CD8-positive, alpha-beta memory T cell (primary cell): ENCODE measurements at places on chromosomes 2 and 18.

DNA sequence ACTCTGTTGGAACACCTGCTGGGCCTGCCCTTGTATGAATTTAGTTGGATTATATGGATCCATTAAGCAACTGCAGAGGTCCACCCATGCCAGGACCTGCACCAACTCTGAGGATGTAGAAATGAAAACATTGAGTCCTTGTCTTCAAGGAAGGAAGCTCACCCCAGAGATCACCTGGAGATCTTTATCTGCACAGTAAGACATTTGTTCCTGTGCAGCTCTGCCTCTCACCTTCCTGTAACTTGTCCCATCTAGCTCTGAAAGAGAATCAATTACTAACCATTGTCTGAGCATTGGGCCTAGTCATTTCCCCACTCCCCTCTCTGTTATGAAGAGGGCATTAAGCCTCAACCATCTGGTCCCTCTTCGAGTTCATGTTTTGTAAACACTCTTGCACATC lies 105.2 kb upstream of the YWHAQ start:
- DNase-seq, result no peak

DNA sequence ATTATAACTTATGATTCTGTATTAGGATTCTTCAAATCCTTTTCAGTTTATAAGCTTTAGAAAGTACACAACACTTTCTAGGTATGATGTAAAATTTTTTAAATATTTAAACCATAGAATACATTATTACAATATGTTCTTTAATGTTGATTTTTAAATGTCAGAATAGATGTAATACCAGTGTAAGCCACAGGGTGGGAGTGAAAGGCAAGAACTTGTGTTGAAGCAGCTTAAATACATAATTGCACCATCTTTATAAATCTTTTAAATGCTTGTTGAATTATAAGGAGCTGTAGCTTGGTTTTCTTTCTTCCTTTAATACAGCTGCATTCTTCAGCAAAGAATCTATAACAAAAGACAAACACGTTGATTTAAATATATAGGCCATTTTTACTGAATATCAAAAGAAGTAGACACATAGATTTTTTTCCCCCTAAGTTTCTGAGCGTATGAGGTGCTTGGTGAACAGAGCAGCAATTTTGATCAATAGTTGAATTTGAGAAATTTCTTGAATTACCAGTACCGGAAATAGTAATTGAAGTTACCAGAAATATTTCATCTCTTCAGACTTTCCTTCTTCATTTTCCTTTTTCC lies 63.0 kb downstream of the TANK start:
- peak; percentile 41 for DNase-seq

DNA sequence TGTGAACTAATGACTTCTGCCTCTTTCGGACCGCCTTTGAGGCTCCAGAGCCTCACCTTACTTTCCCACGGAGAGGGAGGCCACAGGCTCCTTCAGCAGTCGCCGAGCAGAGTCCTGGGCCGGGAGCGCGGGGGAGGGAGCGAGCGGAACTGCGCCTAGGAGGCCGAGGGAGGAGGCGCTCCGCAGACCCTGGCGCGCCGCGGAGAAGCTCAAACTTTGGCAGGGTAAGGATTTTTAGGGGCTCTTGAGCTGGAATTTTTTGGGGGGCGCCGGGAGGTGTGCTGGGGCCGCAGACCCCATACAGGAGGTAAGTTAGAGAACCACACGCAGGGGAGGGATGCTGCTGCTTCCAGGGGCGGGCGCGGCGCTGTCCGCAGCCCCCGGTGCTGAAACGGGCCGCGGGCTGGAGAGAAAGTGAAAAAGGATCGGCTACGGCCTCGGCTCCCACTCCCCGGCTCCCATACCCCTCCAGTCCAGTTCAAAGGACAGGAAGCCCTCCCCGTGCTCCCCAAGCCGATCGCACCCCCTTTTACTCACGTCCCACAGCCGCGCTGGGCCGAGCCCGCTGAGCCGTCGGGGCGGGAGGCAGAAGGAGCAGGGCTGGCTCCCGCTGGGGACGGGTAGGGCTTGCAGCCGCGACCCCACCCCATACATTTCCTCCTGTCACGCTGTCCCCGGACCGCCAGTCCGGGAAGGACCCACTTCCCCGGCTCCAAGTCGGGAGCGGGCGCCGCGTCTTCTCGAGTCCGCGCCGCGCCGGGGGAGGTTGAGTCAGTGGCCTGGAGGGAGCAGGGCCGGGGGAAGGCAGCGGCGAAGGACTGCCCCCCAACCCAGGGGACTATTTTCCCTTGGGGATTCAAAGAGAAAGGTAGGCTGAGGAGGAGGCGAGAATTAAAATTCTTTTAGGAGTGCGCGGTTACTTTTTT lies at the start of gene CNGA3:
CNGA3 (plus strand) TSS at position 146 of the 926 bp plus-strand sequence. CDS start 23,520 bp downstream, outside the sequence.
- DNase-seq, result no peak

DNA sequence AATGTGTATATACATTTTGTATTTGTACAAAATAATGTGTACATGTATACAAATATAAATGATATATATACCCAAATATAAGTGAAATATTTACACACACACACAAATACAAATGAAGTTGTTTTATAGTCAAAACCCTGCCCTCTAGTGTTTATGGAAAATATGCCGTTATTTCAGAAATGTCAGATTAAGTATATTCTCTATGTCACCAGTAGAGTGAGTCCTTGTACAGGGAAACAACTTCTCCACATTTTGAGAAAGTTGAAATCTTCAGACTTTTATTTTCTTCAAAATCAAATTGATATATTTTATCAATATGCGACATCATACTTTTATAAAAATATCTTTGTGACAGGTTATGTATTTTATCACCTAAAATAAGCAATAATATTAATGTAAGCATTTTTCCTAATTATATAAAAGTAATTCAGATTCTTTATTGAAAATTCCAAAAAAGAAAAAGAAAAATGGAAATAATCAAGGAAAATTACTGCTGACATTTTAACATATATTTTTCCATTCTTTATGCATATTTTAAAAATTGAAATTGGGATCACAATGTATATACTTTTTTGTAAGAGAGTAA lies 22.4 kb downstream of the ARL6IP6 start:
- no peak for DNase-seq

GRCh38 chr18:55085557-55086285 lies 126.5 kb upstream of the CCDC68 start:
- no peak for DNase-seq

DNA sequence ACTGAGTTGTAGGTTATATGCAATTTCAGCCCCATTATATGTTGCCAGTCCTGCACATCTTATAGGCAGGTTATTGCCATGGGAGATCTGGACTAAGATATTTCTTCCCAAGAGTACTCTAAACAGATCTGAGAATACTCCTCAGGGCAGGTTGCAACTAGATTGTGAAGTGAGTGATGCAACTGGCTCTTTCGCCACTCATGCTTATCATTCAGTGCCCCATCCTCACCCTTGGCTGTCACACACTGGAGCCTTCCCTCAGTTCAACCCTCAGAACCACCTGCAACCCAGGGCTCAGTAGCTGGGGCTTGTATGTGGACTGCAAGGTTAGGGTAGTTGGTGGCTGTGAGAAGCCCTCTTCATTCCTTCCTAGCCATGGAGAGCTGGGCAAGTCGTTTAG lies 14.1 kb downstream of the MERTK start:
- DNase-seq, result no peak

- peak; percentile 31 for DNase-seq
Measured at GRCh38 chr2:70919672-70920366, 15.9 kb upstream of the ATP6V1B1 start.

- no peak for DNase-seq
Measured at GRCh38 chr2:26687328-26687727, 5.2 kb upstream of the KCNK3 start.

DNA sequence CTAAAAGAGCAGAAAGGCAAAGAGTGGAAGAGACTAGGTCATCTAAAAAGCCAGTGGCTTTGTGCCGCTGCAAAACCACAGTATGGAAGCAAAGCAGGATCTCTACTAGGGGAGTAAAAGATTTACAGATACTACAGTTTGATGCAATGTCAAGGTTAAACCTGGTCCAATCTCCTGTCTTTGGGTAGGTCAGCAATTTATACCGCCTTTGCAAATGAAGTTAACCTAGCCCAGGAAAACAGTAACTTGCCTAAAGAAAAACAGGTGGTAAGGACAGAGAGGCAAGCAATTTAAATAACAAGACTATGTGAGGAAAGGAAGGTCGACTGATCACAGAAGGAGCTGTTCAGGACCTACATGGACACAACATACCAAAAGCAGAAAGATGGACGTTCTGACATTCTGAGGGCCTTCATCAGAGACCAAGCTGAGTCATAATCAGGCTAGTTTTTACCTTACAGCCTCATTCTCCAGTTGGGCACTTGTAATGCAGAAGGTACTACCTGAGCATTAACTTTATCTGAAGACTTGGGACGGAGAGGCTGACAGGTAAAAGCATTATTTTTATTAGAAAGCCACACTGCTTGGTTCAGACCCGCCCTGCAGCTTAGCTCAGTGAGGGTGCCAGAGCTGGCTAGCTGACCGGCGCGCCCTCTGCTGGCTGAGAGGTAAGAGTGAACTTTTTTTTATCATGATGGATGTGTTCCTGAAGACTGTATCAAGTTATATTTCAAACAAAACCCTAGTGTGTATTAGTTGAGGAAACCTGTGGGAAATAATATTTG lies 15.9 kb downstream of the CDKL4 start:
- peak; percentile 66 for DNase-seq
